NCI-H2107 (cell line): ENCODE measurements at places on chromosomes 2 and 18.

GRCh38 chr2:21800356-21800755 lies 676.6 kb downstream of the TDRD15 start:
- no peak for DNase-seq

DNA sequence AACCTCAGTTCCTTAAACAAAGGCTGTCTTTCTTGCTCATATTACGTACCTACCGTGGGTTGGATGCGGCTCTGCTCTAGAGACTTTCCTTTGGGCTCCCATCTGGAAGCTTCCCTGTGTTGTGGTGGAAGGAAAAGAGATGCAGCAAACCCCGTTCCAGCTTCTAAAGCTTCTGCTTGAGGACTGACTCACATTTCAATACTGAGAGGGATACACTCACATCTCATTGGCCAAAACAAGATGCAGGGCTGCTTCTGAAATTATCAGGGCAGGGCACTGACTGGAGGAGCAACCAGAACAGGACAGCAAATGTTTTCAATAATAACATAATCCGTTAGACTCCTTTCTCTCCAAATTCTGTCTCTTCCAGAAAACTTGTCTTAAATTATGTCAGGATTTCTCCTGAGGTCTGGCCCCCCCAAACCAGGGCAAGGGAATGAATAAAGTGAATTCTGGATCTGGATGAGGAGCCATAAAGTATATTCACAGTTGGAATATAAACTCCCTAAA lies 4.5 kb upstream of the MYO5B start:
- DNase-seq = no peak

DNA sequence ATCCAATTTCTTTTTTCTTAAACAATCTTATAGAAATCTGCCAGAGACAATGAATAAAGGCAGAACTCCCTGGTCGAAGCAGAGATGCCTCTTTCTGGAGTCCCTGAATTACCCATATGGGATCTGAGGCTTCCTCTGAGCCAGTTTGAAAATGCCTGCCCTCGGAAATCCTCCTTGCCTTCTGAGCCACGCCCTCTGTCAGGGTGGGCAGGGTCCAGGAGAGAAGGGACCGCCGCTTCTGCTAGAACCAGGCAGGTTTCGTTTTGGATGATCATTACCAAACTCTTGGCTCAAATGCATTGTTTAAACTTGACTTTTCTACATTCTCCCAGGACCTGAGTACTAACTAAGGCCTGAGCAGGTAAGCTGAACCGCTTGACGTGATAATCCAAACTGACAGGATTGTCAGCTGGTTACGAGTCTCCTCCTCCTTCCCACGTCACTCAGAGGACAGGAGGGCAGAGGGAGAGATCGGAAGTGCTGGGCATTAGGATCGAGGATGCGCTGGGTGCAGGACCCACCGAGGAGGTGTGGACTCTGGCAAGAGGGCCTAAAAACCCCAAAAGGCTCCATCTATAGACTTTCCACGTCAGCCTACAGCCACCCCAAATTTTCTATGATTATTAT lies 128.4 kb downstream of the KLHL29 start:
- no peak for DNase-seq

- no peak for DNase-seq
These were observed 21.3 kb downstream of the WDSUB1 start for GRCh38 chr2:159265171-159265576.

DNA sequence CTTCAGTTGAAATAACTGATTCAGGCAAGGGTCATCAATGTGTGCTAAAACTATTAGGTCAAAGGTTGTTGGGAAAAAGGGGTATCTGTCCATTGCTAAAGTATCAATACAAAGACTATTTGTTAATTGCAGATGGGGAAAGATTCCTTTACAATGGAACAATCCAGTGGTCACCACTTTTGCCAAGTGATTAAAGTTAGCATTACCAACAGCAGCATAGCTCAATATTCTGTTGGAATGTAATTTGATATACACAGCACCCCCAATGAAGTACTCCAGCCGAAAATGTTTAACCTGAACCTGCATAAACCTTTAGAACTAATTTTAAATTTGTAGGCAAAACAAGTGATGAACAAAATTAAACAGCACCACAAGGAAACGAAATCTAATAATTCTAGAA lies 191.0 kb downstream of the TCF4 start:
- DNase-seq = no peak

GRCh38 chr2:230000118-230000841 lies 68.4 kb downstream of the SLC16A14 start:
- DNase-seq = no peak

- no peak for DNase-seq
These were observed 117.1 kb upstream of the TANK start for GRCh38 chr2:161042990-161043625.

- no peak for DNase-seq
These were observed 1.2 kb upstream of the NPAS2 start for GRCh38 chr2:100818606-100819369.

- DNase-seq = no peak
These were observed at the start of gene CD226 for GRCh38 chr18:69947361-69948133. TSS of gene CD226 (minus strand) at chr18:69947873. CDS start at chr18:69947406, 467 bp downstream.

DNA sequence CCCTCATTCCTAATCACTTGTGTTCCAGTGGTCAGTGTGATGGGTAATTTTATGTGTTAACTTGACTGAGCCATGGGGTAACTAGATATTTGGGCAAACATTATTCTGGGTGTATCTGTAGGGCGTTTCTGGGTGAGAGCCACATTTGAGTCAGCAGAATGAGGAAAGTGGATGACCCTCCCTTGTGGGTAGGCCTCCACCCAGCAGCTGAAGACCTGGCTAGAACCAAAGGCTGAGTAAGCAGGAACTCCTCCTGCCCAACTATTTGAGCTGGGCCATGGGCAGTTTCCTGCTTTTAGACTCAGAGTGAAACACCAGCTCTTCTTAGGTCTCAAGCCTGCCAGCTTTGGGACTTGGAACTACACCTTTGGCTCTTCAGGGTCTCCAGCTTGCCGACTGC lies 141.8 kb downstream of the ACKR3 start:
- DNase-seq = no peak

- DNase-seq = no peak
These were observed 40.2 kb upstream of the SKA1 start for GRCh38 chr18:50334546-50335152.

DNA sequence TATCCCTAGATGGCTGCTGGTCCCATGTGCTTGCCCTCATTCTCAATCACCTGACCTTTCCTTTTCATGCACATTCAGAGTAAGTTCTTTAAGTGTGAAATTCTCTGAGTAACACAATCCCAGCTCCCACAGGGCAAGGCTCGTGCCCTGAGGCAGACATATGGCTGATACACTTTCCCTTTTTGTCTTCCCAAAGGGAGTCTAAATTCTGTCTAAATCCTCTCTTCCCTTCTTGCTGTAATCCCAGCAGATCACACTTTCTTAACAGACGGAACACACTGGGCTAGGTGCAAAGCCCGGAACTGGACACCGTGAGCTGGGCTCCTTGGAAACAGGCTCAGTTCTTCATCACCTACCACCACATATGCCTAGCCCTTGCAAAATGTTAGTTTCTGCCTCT lies 147.6 kb downstream of the GALNT14 start:
- no peak for DNase-seq

GRCh38 chr2:47631792-47632398 lies 151.1 kb upstream of the MSH6 start:
- DNase-seq = no peak

- no peak for DNase-seq
These were observed 48.0 kb downstream of the TRABD2A start for GRCh38 chr2:84832772-84833461.

GRCh38 chr2:154375579-154375931 lies 322.9 kb upstream of the KCNJ3 start:
- DNase-seq = no peak

DNA sequence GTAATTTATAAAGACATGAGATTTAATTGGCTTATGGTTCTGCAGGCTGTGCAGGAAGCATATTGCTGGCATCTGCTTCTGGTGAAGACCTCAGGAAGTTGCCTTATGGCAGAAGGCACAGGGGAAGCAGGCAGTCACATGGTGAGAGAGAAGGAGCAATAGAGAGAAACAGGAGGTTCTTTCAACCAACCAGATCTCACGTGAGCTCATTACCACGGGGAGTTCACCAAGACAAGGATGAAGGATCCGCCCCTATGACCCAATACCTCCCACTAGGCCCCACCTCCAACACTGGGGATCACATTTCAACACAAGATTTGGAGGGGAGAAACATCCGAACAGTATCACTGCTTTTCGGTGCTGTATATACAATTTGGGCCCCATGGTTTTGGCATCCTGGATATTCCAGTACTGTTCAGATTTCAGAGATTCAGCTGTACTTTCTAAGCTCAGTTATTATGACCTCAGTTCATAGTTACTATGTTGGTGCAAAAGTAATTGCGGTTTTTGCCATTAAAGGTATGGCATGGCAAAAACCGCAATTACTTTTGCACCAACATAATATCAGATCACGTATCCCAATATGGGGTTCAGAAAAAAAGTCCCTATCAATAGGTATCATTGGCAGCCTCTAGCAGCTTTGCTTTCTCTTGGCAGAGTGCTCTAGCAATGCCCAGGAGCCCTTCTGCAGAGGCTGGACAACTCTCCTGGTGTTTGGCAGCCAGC lies 189.6 kb upstream of the SIX3 start:
- DNase-seq = no peak
